Motor neuron (in vitro differentiated cells): ENCODE measurements at places on chromosomes 3 and 15. TPM values are rescaled to one million over a fixed set of nuclear protein-coding genes. Genes with fewer than 3 reads are reported as not detected.

NKIRAS1 gene
- total RNA-seq, result 37.6 and 44.1 TPM in 2 replicates

FEZF2 gene
- total RNA-seq, result 0.35 TPM in 1 of 2 replicates, not detected in the other

CMTM8 gene
- 1.5 and 1.7 TPM in 2 replicates for total RNA-seq

ALPK3 gene
- total RNA-seq, result 1.3 and 1.4 TPM in 2 replicates

GPR156 gene
- 2.2 and 4.6 TPM in 2 replicates for total RNA-seq

IL17RB gene
- 2.5 and 3.9 TPM in 2 replicates for total RNA-seq

CCDC39 gene
- total RNA-seq, result not detected in 2 replicates
